ENCODE measurements at places on chromosomes 12 and 14.

GRCh38 chr12:124577986-124578385 is 10.6 kb upstream of the NCOR2 start:
- DNase-seq, result no peak

DNA sequence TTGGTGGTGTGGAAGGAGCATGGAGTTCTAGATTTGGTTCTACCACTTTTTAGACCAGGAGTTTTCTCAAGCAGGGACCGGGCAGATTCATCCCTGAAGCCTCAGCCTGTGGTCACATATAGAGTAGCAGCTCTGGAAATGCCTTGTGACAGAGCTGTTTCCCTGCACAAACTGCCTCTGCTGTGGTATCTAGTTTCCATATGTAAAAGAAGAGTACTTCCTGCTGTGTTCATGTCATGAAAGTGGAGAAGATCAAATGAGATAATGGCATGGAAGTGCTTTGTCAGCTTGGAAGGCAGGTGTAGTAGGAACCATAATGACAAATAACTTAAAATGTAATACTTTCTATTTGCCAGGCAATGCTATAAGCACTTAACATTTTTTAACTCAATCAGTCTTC is 26.1 kb downstream of the OTUB2 start:
- DNase-seq, result no peak

GRCh38 chr14:23828616-23829015 is 125.0 kb upstream of the DHRS4 start:
- DNase-seq, result no peak

DNA sequence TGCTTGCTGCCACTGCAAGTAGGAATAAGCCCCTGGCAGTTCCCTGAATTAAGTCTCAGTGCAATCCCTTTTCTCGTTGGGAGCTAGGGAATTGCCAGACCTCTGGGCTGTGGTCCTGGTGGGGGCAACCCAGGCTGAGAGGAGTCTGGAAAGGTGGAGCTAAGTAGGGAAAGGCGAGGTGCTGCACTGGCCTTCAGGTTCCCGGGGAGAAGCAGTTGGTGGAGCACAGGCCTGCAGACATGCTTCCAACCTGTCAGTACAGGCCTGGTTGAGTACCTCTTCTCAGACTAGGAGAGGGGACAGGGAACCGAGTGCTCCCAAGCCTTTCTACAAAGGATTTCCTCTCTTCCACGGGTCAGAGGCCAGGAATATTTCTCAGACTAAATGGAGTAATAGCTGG is 1.5 kb downstream of the NRIP2 start:
- DNase-seq, result no peak

DNA sequence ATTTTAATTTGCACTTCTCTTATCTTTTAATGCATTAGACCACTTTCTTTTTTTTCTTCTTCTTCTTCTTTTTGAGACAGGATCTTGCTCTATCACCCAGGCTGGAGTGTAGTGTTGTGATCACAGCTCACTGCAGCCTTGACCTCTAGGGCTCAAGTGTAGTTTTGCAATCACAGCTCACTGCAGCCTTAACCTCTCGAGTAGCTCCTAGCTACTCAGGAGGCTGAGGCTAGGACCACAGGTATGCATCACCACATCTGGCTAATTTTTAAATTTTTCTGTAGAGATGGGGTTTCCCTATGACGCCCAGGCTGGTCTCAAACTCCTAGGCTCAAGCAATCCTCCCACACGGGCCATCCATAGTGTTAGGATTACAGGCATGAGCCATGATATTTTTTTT is 12.7 kb downstream of the TMED8 start:
- no peak for DNase-seq

GRCh38 chr14:50906326-50907065 is 34.6 kb downstream of the ABHD12B start:
- no peak for DNase-seq

- no peak for DNase-seq
These were observed 448.5 kb downstream of the BCAT1 start for GRCh38 chr12:24500421-24500820.

DNA sequence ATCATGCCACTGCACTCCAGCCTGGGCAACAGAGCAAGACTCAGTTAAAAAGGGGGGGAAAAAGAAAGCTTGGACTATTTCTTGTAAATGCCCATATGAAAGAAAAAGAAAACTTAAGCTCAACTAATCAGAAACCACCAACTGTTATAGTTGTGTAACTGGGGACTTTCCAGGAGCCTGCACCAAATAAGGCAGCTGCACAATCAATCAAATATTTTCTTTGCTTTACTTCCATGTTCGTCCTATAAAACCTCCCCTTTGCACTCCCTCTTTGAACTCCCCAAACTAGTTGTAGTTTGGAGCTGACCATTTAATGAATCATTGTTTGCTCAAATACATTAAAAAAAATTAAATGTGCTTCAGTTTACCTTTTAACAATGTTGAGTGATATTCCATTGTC is 54.9 kb downstream of the OTOGL start:
- DNase-seq, result no peak

- DNase-seq, result no peak
These were observed 28.0 kb downstream of the DERA start for GRCh38 chr12:15939111-15939510.

DNA sequence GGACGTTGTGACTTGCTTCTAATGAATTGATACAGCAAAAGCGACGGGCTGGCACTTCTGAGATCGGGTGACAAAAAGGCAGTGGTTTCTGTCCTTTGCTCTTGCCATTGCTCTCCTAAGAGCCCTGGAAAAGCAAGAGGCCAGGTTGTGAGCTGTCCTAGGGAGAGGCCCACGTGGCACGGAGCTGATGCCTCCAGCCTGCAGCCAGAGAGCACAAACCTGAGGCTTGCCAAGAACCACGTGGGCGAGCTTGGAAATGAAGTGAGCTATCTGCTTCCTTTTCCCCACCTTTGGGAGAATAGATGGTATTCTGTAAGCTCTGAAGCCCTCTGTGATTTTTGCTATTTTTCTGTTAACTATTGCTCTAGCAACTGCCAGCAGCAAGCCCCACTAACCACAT is 26.4 kb upstream of the NOS1 start:
- no peak for DNase-seq

- peak; percentile 26 for DNase-seq
These were observed 1330.7 kb upstream of the TMEM132C start for GRCh38 chr12:126936181-126936851.

GRCh38 chr12:83573671-83574070 is 887.0 kb downstream of the TMTC2 start:
- peak; percentile 21 for DNase-seq

- DNase-seq, result no peak
These were observed 22.3 kb downstream of the FBLN5 start for GRCh38 chr14:91925001-91925726.

GRCh38 chr12:52837413-52837741 is 3.3 kb upstream of the KRT79 start:
- DNase-seq, result peak; percentile 92

GRCh38 chr14:81989211-81989610 is 455.6 kb upstream of the SEL1L start:
- no peak for DNase-seq

DNA sequence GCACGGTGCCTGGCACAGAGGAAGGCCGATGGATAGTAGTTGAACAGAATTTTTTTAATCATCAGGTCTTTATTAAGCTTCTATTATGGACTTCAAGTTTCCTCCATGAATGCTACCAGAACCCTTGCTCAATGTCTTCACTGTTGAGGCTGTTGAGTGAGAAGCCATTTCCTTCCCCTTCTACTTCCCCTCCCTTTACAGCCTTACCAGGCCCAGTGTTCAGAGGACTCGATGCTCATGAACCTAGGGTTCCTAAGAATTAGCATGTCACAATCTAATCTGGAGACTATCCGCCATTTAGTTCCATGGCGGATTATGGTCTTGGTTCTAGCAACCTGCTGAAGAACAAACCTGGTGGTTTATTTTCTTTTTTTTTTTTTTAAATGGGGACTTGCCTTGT is 17.7 kb downstream of the ETV6 start:
- DNase-seq, result no peak

- DNase-seq, result peak; percentile 52
These were observed 436.3 kb downstream of the DPF3 start for GRCh38 chr14:72457641-72458040.
